ENCODE measurements at places on chromosomes 1 and 21.
A peak's percentile ranks its signal among the peaks of the same experiment; 100 is the strongest.

DNA sequence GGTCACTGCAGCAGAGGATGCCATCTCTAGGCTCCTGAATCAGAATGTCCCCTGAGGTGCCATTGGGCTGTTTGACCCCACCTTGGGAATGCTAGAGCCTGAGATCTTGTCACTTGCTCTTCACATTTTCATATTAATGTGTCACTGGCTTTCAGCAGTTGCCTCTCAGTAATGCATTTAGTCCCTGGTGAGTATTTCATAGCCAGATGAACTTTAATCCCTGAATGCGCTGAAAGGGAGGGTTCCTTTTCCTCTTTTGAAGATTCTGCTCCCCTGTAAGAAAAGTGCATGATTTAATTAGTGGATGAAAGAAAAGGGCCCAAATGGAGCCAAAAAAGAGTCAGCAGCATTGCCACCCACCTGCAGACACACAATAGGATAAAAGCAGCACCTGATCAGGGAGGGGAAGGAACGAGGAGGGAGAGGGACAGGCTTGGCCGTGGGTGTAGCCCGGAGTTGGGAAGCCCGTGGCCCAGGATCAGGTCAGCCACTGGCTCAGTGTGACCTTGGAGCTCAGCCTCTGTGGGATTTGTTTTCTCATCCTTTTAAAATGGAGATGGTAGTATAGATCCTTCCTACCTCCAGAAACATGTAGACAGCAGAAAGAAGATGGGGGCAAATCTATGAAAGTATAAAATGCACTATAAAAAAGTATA is 31.1 kb downstream of the ROR1 start:
- DNase-seq = no peak

- DNase-seq = no peak
Observed at GRCh38 chr1:208242146-208242545, 2.0 kb downstream of the PLXNA2 start.

GRCh38 chr1:155481741-155482241 is 80.8 kb downstream of the ASH1L start:
- DNase-seq = no peak

DNA sequence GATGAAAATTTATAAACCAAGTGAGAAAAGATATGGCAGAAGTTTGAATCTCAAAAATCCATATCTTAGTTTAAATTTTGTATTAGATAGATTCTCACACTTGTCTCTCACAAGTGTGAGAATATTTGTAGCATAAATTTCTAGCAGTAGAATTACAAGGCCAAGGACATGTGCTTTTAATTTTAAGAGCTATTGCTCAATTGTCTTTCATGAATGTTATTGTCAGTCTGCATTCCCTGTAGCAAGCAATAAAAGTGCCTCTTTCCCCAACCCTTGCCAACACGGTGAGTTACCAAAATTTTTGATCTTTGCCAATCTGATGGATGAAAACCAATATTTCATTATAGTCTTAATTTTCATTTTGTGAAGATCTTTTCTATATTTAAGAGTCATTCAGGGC is 64.0 kb downstream of the CTH start:
- peak; percentile 34 for DNase-seq

GRCh38 chr21:25942135-25942534 is 207.4 kb downstream of the GABPA start:
- no peak for DNase-seq

DNA sequence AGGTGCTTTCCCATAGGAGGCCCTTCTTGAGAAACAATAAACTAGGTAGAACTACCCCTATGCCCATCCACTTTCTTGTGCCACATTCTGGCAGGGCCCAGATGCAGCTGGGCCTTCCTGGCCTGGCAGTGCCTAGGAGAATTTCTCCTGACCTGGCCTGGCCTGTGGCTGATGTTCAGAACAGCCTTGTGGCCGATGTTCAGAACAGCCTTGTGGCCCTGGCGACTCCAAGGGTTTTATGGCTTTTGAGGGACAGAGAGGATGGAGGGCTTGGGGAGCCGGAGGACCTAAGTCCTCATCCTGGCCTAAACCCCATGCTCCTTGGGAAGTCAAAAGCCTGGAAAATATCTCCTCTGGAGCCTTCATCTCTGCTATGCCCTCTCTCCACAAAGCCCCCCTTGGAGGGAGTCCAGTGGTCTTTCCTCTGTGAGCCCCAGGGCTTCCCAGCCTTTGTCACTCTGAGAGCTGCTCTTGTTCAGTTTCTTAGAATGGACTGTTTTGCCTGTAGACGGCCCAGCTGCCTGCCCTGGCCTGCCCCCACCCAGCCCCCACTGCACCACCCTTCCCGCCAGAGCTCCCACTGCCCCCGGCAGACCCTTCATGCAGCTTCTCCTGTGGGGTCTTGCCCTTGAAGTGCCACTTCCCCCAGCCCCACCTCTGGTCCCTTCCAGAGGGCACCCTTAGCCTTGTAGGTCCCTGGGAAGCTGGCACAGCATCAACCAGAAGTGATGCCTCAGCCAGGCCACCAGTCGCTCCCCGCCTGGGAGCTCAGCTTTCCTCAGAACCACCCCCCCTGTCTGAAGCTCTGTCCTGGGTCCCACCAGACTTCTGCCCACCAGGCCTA is 7.0 kb downstream of the GPR37L1 start:
- no peak for DNase-seq

DNA sequence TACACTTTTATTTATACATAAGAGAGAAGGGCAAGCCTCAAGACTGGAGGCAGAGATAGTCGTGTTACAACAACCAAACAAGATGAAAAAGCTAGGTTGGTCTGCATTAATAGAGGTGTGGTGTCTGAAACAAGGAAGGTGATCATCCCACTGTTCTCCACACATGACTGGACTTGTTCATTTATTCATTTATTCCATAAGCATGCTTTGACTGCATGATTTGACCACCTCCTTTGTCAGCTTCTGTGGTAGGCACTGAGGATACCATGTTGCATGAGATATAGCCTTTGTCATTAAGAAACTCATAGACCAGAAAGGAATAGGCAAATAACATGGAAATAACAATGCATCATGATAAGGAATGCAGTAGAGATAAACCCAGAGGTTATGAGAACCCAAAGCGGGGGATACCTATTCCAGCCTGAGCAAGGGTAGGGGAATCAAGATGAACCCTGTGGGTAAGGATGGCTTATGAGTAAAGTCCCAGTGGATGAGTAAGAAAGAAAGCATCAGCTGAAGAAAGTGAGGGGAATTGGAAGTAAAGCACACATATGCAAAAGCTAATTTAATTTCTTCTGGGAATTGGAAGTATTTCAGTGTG is 173.7 kb upstream of the FGGY start:
- peak; percentile 65 for DNase-seq

DNA sequence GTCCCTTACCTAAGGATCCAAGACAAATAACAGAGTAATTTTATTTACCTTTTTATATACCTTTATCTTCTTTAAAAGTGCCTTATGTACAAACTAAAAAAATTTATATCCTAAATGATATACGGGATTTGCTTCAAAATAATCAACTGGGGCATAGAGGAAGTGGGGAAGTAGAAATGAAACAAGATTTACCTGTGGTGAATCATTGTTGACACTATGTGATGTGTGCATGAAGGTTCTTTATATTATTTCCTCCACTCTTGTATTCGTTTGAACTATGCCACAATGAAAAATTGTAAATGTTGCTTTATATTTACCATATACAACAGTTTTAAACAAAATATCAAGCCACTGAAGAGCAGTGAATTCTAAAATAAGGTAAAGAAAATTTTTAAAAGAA is 13.0 kb downstream of the RGS7 start:
- no peak for DNase-seq

DNA sequence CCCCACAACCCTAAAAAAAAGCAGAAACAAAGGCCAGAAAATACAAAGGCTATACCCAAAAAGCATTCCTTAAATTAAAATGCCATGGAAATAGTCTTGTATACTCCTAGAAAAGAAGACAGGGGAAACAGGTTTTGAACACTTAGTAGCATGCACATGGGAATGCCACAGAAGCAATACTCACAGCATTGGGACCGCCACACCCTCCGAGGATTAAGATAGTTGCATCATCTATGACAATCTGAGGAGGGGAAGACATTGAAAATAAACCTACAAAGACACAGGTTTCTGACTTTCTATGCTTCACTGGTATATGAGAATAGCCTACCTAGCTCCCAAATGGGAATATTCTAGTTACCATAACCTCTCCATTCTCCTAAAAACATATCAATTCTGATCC is 15.9 kb upstream of the CPLANE2 start:
- no peak for DNase-seq

DNA sequence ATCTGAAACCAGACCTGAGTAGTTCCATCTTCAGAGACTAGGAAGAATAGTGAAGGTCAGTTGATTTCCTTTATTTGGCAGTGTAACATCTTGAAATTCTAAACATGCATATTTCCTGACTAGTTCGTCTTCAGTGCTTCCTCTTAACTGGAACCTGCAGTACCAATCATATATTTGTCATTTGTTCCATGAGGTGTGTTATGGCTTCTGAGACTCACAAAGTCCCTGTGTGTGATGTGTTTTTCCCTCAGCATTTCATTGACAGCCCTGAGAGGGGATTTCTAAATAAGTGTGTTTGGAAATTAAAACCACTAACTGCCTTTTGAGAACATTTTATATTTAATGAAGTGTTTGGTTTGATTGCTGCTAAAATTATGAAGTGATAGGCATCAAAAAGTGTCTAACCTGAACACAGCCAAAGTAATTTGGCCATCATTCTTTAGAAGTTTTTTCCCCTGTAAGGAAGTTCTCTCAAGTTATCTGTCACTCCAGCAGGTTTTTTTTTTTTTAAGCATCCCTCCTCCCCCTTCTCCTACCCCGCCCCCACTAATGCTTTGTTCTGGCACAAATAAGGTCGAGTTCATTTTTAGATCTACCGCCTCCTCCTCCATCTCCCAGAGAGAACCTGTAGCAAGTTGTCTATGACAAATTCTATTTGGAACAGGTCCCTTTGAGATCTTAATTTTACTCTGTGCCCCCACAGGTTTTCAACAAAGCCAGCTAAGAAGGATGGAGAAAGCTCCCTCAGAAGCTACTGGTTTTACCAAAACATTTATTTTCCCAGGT is 61.4 kb downstream of the TMEM200B start:
- no peak for DNase-seq
